ENCODE measurements at places on chromosomes 16 and 17. TPM values are rescaled to one million over a fixed set of nuclear protein-coding genes. Genes with fewer than 3 reads are reported as not detected.

ZNF319 gene
- 1.5 TPM for total RNA-seq

TRPV2 gene
- 4.8 TPM for total RNA-seq

CEP295NL gene
- total RNA-seq: not detected

BAIAP3 gene
- 1.3 TPM for total RNA-seq

AIPL1 gene
- total RNA-seq: not detected

KRTAP1-1 gene
- total RNA-seq: not detected

IL21R gene
- 1.0 TPM for total RNA-seq

KRTAP16-1 gene
- not detected for total RNA-seq

HOXB6 gene
- total RNA-seq: 3.1 TPM

CALB2 gene
- 32.3 TPM for total RNA-seq

KRT25 gene
- total RNA-seq: not detected

- no peak for DNase-seq
Observed at GRCh38 chr17:45672792-45673191, 111.3 kb upstream of the CRHR1 start.

DNA sequence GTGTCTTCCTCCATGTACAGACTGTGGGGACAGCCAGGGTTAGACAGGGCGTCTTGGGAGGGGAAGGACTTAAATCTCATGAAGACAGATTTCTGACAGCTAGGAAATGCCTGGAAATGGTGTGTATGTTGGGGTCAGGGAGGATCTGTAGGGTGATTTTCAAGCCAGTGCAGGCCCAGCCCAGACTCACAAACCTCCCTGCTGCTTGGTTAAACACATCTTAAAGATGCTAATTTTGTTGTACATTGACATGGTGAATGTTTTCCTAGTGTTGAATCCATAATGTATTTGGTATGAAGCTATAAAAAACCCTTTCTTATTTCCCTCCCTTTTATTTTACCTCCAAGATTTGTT, 238.3 kb downstream of the CCDC182 start:
- DNase-seq: no peak

DNA sequence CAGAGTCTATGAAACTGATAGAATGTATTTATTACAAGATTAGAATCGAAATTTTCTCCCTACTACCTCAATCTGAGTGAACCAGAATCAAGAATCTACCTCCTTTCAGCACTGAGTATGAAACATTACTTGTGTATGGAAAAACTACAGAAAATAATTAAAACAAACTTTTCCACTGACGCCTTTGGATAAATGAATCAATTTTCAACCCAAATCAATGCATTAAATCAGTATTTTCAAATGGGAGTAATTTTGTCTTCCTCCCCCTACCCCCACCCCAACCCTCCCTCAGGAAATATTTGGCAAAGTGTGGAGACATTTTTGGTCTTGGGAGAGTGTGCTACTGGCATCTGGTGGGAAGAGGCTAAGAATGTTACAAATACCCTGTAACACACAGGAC, 7.8 kb upstream of the ABCA10 start:
- DNase-seq: no peak

- peak; percentile 66 for DNase-seq
Observed at GRCh38 chr17:45129426-45129939, 2.8 kb downstream of the PLCD3 start.

- DNase-seq: no peak
Observed at GRCh38 chr17:77209330-77209748, 68.6 kb downstream of the SEC14L1 start.

DNA sequence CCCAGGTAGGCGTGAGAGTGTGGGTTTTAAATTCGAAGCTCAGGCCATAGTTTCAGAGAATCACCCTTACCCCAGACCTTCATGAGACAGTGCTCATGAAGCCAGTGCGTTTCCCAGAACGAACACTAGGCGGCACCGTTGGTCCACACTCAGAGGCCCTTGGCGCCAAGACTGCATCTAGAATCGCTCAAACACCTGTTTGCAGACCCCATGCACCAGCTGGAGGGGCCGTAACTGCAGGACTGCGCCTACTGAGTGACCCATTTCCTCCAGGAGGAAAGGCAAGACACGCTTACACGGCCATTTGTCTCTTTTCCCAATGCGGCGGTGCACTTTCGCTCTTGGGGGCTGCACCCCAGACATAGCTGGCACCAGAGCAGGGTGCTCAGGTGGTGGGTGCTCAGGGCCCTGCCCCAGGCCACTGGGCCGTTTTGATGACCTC, 34.0 kb downstream of the ADGRG5 start:
- DNase-seq: peak; percentile 55

DNA sequence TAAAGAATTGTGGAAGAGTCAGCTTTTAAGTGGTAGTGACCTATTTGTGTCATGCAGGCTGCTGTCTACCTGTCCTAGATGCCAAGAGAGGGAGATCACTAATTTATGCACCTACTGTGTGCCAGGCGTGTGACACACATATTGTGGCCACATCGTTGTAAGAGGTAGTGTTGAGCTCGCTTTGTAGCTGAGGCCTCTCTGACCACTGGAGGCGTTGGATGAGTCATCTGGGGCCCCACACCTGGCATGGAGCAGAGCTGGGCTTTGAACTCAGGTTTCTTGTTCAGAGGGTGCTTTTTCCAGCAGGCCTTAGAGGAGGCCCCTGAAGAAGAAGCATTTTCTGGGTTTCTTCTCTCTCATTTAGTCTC, 52.3 kb upstream of the LGALS9 start:
- peak; percentile 61 for DNase-seq

DNA sequence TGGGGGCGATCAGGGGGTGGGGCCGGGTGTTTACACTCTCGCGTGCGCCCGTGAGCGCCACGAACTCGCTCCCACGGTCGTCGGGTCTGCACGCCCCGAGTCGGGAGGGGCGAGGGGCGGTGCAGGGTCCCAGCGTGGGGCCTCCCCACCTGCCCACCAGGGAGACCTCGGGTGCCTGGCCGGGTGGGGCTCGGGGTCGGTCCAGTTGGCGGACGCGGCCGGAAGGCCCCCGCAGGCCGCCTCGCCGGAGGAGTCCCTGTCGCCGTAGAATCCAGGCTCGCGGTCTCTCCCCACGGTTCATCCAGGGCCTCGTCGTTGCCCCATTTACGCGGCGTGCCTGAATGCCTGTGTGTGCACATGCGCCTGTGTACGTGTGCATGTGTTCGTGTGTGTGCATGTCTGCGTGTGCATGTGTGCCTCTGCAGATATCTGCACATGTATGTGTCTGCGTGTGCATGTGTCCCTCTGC, 510 bp upstream of the RAB40B start:
- no peak for DNase-seq

- DNase-seq: no peak
Observed at GRCh38 chr17:75998327-75998795, 2.3 kb upstream of the CDK3 start.

- DNase-seq: no peak
Observed at GRCh38 chr17:43316522-43317142, 82.2 kb upstream of the ARL4D start.

GRCh38 chr17:49694847-49695697, 12.7 kb downstream of the SLC35B1 start:
- no peak for DNase-seq

GRCh38 chr17:49494986-49495841, at the start of gene NGFR:
NGFR (plus strand) TSS chr17:49495293; CDS start chr17:49495418, 125 bp downstream.
- DNase-seq: peak; percentile 44

- DNase-seq: no peak
Observed at GRCh38 chr17:12973496-12974004, 44.3 kb downstream of the ELAC2 start.

DNA sequence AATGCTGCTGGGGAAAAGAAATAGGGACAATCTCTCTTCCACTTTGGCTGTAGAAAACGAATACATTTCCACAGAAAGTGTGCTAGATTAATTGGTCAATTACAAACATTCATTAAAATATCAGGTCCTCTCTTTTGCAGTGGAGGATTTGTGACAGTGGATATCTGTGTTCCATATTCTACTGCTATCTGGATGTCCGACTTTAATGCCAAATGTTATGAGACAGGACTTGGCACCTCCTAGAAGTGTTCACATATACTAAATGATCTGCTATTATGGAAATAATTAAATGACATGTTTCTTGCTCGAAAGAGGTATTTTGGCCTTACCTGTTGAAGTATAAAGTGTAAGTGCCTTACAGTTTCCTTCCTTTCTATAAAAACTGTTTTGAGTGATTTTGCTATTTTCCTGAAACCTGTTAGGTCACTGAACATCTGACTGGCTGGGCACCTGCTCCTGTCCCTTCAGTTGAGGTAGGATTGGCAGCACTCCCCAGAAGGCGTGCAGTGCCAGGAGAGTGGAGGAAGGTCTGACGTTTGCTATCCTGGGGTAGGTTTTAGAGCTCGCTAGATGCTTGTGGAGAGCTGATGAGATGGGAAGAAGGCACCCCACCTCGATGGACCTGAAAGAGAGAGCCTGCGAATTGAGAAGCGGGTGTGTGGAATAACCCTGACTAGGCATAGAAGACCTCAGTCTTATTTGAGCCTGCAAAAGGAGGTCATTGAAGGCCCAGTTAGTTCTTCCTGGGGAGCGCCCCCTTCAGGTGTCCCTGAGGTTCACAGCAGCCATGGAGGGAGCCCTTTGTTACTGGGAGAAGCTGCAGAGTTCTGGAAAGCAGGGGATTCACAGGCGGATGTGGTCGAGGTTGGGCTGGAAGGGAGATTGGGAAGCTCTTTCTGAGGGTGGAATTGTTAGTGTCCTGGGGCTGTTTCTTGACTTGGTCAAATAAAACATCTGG, 159.4 kb upstream of the ZNF267 start:
- DNase-seq: no peak

- DNase-seq: no peak
Observed at GRCh38 chr17:50908860-50909764, 43.0 kb upstream of the TOB1 start.

DNA sequence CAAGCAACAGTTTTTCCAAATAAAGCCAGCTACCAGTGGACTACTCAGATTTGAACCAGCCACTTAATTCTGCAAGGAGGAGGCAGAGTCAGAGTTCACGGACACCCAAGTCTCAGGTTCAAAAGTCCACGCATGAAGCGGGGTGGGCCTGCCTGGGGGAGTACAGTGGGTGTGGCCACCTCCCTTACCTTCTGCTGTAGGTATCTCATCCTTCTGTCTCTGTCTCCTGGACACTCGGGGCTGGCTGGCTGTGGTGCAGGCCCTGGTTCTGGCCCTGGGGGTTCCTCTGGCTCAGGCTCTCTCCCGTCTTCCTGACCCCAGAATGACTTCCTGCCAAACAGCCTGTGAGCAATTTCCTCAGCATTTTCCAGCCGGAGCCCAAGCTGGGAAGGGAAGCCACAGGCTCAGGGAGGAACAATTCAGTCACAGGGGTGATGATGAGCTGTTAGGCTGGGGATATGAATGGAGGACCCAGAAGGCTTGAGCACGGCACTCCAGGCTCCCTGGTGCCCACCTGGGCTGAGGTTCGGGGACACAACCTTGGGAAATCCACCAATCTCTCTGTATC, 101.9 kb downstream of the LITAF start:
- no peak for DNase-seq

DNA sequence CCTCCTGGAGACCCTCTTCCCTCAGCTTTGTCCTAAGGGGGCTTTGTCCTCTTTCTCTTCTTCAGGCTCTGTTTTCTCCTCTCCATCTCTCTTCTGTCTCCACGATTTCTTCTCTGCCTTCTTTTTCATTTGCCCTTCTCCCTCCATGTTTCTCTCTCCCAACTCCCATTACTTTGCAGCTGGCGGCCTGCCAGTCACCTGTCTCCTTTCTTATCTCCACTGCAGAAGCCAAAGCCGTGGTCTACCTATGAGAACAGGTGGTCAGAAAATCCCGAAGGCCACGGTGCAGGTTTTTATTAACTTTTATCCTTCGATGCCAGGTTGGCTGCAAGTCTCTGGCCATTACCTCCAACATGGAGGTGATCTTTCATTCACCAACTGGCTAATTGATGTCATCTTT, 45.1 kb downstream of the FZD2 start:
- DNase-seq: no peak

GRCh38 chr17:77528516-77529327, 388.0 kb downstream of the SEC14L1 start:
- DNase-seq: no peak

- no peak for DNase-seq
Observed at GRCh38 chr17:63358956-63359355, 87.2 kb downstream of the CYB561 start.

All from H4 (cell line).